HuH-7.5 (cell line): ENCODE measurements at places on chromosomes 16 and 17.

GRCh38 chr17:8142887-8143580 lies 9.2 kb downstream of the PER1 start:
- no peak for DNase-seq

DNA sequence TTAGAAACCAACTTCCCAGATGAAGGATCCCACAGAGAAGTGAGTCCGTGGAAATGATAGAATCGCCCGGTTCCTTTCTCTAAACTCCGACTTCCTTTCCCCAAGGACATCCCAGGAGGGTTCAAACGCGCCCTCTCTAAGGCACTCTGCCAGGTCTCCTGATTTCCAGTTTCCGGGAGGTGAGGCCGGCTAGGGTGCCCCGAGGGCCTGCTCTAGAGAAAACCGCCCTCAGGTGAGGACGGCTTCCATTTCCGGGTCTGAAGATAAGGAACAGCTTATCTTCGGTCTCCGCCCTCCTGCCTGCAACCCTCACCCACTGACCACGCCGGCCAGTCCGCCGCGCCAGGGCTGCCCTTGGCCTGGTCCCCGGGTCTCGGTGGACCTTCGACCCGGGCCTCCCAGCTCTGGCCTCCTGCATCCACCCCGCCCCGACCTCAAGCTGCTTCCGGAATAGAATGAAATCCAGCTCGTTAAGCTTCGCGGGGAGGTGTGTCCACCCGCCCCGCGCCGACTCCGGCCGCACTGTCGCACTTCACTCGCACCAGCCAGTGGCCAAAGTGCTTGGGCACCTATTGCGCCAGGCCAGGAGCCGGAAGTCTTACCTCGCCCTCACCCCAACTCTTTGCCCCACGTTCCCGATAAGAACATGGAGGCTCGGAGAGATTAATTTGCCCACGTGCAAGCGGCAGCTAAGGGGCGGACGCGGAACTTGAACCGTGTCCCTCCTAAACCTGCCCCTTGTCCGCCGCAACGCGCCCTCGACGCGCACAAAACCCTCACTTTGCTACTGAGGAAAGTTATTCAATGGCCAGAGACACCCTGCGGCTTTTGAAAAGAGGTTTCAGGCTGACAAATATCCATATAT lies 836 bp upstream of the MMP15 start:
- DNase-seq, result peak; percentile 89

GRCh38 chr17:80261895-80262279 lies 1.2 kb downstream of the RNF213 start:
- DNase-seq, result no peak

DNA sequence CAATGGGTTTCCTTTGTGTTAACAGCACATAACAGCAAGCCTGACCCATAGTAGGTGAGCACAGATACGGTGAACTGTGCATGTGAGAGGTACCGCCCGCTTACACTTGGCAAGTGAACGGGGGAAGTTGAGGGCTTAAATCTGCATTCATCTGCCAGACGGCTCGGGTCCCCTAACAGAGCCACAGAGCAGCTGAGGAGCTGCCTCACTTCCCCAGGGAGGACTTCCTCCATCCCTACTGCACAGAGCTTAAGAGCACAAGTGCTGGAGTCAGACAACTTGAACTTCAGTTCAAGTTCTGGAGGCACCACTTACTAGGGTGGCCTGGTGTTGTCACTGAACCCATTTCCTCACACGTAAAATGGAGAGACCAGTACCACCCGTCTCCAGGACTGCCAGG lies 13.4 kb downstream of the RAB5C start:
- DNase-seq, result no peak

DNA sequence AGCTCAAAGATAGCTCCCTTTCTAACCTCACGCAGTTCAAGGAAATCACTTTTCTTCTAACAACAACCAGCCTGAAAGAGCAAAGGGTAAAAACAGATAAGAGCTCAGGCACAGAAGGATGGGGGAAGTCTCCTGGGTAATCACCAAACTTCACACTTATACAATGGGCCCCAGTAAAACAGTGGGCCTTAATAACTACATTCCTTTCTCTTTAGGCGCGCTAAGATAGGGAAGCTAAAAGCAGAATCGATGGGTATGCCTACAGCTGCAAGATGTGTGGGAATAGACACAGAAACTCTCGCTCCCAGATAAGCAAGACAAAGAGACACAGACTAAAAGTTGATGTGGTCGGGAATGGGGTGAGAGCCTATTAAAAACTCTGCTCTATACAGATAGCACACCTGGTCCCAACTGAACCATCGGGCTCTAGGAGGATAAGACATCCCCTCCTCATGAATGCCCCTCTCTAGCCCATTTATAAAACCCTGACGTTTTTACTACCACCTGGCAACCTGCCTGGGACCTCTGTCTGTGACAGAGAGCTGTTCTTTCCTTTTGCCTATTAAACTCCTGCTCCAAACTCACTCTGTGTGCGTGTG lies 826 bp downstream of the LYZL6 start:
- DNase-seq, result no peak

- DNase-seq, result no peak
Measured at GRCh38 chr17:64182325-64183012, 52.5 kb upstream of the ERN1 start.

GRCh38 chr16:79500286-79500685 lies 100.3 kb downstream of the MAF start:
- no peak for DNase-seq

GRCh38 chr16:64234200-64234599 lies 887.7 kb downstream of the CDH11 start:
- DNase-seq, result no peak
